Osteocyte (in vitro differentiated cells): ENCODE measurements at places on chromosomes 7 and 10. TPM values are rescaled to one million over a fixed set of nuclear protein-coding genes. Genes with fewer than 3 reads are reported as not detected.

- no peaks in the 10 kb centered on the region for H3K27me3 ChIP-seq
- DNase-seq, result no peak
- peaks cover 29% of the 10 kb centered on the region for H3K36me3 ChIP-seq
- no peak overlapping the region for H3K27ac ChIP-seq
Measured at GRCh38 chr7:140134039-140134438, 42.7 kb downstream of the KDM7A start.

GRCh38 chr7:143002898-143003297 lies 24.0 kb downstream of the OR9A2 start:
- H3K4me3 ChIP-seq, result no peak overlapping the region
- H3K27ac ChIP-seq, result no peak overlapping the region
- H3K4me1 ChIP-seq, result peaks cover 11% of the 10 kb centered on the region
- H3K27me3 ChIP-seq, result peaks cover 22% of the 10 kb centered on the region

DNA sequence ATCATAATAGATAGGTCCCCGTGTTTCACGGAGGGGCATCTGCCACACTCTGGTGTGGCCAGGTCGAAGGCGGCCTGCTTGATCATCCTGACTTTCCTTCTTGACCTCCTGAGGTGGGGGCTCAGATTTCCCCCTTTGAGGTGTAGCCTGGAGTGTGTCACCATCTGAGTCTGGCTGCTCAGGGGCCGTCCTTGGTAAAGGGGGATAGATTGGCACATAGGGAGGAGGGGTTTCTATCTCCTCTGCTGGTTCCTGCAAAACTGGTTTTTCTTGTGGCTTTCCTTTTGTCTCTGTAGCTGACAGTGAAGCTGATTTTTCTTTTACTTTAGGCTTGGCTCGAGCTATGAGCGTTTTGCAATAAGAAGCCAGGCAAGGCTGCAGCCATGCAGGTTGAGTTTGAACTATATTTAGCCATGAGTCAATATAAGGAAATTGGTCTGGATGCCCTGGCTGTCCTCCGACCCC lies 7.1 kb upstream of the ZNF117 start:
- no peaks in the 10 kb centered on the region for H3K4me1 ChIP-seq
- peaks cover 53% of the 10 kb centered on the region for H3K36me3 ChIP-seq
- no peak overlapping the region for H3K27ac ChIP-seq

LIPK gene
- not detected in 2 replicates for total RNA-seq

DNA sequence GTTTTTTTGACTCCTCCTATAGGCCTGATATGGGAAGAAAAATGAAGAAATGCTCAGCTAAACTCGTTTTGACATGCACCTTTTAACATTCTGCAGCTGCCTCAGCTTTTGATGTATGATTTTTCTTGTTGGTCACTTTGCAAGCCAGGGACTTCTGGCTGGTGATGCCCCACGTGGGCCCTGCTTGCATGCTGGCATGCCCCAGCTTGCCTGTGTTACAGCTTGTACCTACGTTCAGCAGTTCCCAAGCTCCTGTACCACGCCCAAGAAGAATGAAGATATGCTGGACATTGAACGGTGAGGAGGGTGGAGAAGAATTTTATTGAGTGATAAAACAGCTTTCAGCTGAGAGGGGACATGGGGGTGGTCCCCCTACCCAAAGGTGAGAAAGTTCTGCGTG lies 245.6 kb upstream of the FZD8 start:
- H3K36me3 ChIP-seq, result no peaks in the 10 kb centered on the region
- no peak overlapping the region for H3K4me3 ChIP-seq
- peaks cover 7% of the 10 kb centered on the region for H3K27me3 ChIP-seq
- DNase-seq, result no peak
- H3K27ac ChIP-seq, result no peak overlapping the region

DNA sequence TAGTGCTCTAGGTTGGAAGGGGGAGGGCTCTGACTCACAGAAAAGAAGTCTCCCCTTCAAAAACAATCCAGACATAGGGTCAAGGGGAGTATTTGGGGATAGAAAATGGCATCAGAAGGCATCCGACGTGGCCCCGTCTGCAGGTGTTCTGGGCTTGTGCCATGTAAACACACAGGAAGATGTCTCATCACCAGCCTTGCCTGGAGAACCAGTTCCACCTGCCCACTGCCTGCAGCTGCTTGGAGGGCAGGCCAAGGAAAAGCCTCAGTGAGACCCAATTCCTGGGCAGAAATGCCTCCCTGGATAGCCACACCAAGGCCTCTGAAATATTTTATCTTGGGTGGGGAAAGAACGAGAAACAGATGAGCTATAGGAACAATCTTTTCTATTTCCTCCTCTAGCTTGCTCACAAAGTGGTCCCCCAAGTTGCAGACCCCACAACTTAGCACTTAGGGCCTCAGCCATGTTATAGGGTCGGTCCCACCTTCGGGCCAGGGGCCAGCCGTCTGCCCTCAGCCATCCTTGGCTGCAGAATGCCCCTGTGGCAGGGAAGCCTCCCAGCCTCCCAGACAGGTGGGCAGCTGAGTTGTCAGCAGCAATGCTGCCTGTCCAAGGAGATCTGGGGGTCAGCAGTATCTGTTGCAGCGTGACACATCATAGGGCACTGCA lies 54.3 kb upstream of the ECHDC3 start:
- peaks cover 6% of the 10 kb centered on the region for H3K4me1 ChIP-seq
- no peak for DNase-seq
- no peak overlapping the region for H3K27ac ChIP-seq
- no peaks in the 10 kb centered on the region for H3K36me3 ChIP-seq
- no peak overlapping the region for H3K4me3 ChIP-seq
- H3K27me3 ChIP-seq, result peaks cover 17% of the 10 kb centered on the region

DNA sequence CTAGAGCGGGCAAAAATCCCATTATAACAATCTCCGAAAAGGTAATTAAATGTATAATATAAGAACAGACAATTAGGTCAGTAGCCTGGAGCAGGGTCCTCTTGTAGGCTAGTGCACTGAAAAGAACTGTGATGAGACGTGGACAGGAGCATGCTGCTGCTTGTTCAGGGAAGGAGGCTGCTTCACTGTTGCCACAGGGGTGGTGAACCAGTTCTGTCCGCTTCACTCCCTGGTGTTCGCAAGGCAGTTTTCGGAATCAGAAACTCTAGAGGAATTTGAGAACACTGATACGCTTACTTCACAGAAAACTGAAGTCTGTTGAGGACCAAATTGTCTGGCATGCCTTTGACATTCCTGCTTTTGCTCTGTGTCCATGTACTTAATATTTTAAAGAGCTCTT lies 17.4 kb downstream of the ZNRF2 start:
- no peak overlapping the region for H3K27ac ChIP-seq
- DNase-seq, result no peak
- no peaks in the 10 kb centered on the region for H3K27me3 ChIP-seq
- no peak overlapping the region for H3K4me3 ChIP-seq

PTPN20 gene
- total RNA-seq, result not detected in 2 replicates

GHRHR gene
- total RNA-seq, result not detected in 2 replicates

DNA sequence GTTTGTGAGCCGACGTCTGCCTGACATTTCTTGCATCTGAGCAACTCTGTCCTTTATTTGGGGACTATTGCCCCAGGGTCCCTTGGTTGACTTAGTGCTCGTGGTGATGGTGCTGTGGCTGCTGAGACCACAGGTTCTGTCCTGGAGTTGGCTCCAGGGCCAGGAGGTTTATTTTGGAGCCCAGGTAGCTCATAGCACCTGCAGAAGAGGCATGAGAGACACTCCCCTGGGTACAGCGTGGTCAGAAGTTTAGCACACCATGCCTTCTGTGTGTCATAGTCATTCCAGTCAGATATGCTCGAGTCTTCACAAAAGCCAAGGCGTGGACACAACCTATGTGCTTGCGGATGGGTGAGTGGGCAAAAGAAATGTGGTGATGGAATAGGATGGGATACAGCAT lies 496.9 kb downstream of the TCERG1L start:
- H3K4me1 ChIP-seq, result no peaks in the 10 kb centered on the region
- H3K4me3 ChIP-seq, result no peak overlapping the region
- H3K36me3 ChIP-seq, result no peaks in the 10 kb centered on the region
